NCI-H2029 treated with DMSO at 0.1 percent for 48 hours (cell line): ENCODE measurements at places on chromosomes 1 and 21.

DNA sequence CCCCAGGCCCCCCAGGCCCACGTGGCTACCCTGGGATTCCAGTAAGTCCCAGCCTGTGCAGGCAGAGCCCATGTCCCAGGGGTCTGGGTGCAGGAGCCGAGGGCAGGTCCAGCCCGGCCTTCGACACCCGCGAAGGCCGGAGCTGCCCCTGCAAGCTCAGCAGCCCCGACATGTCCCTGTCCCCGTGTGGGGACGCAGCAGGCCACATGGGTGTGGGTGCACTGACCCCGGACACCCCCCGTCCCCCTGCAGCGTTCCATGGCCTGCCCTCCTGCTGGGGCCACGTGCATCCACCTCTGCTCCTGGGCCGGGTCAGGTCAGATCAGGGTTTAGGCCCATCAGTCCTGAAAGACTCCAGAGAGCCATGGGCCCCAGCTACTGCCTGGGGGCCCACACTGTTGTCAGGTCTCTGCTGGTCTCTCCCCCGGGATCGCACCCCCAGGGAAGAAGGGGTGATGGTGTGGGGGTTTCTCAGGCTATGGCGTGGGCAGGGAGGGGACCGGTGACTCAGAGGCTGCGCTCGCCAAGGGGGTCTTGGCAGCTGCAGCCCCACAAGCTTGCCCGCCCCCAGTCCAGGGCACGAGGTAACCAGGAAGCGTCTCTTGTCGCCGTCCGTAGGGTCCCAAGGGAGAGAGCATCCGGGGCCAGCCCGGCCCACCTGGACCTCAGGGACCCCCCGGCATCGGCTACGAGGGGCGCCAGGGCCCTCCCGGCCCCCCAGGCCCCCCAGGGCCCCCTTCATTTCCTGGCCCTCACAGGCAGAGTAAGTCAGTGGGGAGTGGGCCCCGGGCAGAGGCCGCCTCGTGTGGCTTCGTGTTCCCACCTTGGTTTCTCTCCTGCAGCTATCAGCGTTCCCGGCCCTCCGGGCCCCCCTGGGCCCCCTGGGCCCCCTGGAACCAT lies 37.5 kb downstream of the SLC19A1 start:
- no peak for DNase-seq

DNA sequence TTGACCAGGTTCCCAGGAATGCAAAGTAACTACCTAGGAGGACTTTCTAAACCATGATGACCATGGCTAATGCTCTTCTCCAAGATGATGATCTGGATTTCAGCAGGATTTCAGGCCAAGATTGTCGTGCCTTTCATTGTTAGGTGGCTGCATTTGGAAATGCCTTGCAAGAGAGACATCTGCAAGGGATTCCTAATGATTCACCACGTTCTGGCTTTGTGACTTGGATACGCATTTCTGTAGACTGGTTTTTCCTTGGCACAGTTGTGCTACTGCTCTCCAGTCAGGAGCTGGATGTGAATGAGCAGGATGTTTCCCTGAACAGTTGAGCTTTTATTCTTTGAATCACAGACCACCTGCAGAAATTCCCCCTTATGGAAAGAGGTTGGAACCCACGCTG lies 212.4 kb downstream of the BACH1 start:
- DNase-seq: no peak

GRCh38 chr1:67771749-67772148 lies 61.5 kb downstream of the GNG12 start:
- DNase-seq: no peak

- DNase-seq: no peak
Measured at GRCh38 chr1:89166705-89167104, 9.1 kb downstream of the GBP7 start.

GRCh38 chr1:46368791-46369190 lies 25.3 kb upstream of the FAAH start:
- no peak for DNase-seq

DNA sequence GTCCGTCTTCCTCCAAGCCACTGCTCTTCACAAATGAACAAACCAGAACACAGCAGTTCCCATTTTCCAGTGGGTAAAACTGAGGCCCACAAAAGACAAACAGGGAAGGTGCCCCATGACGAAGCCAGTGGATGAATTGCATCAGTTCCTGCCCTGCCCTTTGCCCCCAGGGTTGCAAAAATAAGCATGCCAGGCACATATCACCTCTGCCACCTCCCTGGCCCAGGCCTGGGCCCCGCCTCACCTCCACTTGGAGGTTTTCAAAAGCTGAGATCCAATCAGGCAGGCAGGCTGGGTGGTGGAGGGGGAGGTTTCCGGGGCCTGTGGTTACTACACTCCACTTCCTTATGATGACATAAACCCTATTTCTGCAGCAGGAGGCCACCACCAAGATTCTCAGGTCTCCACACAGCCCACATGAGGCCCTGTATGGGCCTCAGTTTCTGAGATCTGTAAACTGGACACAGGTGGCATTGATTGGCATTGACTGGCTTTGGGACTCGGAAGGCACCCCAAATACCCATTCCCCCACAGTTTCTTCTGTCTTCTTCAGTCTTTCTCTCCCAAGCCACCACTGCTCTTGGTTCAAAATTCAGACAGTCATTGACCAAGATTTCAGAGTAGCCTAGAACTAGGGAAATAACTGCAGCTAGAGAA lies 4.1 kb downstream of the KIF21B start:
- peak; percentile 64 for DNase-seq

DNA sequence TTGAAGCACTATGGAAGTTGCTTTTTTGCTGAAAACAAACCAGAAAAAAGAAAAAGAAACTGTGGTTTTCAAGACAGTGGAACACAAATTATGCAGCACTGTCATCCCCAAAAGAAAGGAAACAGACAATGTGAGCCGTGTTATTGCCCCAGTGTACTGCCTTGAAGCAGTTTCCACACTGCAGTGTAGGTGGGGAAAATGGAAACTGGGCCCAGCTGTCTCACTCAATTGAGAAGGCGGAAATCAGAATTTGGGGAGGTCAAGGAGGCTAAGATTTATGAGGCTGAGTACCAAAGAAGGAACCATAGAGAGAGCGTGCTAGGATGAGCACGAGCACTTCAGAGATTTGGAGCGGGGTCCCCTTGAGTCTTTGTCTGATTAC lies 55.5 kb downstream of the MPZL1 start:
- no peak for DNase-seq

DNA sequence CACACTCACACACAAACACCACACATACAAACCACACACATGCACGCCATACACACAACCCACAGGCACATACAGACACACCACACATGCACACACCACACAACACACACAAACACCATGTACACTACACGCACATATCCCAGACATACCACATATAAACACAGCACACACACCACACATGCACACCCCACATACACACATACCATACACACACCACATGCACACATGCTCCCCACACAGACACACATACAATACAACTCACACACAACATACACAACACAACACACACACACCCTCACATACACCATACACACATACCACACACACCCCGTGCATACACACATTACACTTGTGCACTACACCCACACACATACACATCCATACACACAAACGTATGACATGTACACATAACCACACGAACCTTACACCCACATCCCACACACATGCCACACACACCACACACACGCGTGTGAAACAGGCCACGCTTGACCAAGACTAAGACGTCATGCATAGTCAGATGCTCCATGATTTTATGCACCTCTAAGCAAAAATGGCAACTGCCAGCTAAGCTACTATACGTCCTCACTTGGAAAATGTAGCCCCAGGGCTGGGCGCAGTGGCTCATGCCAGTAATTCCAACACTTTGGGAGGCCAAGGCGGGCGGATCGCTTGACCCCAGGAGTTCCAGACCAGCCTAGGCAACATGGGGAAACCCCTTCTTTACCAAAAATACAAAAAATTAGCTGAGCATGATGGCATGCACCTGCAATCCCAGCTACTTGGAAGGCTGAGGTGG lies 77.4 kb upstream of the TMPRSS2 start:
- DNase-seq: no peak

- no peak for DNase-seq
Measured at GRCh38 chr21:45093035-45093532, 18.7 kb downstream of the ADARB1 start.

DNA sequence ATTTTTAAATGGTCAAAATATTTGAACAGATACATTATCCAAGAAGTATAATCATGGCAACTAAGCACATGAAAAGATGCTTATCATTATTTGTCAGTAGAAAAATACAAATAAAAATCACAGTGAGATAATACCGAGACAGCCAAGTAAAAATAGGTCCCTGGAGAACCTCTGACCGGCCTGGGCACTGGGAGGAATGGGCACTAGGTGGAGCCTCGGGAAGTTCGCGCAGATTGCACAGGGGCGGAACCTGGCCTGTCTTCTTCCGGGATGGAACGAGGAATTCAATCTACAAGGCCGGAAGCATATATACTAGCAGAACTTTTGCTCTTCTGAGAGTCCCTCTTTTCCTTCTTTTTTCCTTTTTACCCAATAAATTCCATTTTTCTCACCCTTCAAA lies 148.5 kb upstream of the CHRM3 start:
- no peak for DNase-seq

- no peak for DNase-seq
Measured at GRCh38 chr1:226364514-226364899, 43.4 kb downstream of the PARP1 start.

DNA sequence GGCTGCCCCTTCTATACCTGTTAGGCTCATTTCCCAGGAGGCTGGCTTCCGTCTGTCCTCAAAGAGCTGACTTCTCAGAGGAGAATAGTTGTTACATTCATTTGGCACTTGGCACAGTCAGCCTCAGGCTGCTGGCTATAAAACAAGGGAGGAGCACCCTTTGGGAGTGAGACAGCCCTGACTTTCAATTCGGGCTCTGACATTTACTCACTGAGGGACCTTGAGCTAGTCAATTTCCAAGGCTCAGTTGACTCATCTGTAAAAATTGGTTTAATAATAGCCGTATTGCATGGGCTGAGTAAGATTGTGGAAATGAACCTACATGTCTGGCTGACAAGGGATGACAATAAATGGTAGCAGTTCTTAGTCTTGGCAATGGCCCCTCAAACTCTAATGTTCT lies 13.7 kb downstream of the ALX3 start:
- DNase-seq: no peak

DNA sequence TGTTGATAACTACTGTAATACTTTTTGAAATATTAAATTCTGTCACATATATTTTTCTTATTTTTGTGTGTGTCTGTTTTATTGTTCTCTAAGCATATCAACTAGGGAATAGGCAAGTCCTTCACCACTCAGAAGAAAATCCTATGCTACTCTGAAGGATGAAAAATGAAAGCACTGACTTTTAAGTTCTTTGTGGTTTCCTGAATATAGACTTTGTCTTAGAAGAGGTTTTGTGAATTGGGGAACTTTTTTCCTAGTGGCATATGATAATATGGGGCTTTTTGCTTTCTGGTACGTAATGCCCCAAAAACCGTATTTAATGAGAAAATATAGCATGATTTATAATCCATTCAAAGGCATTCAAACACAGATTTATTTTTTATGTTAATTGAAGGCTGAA lies 136.0 kb downstream of the SNX7 start:
- no peak for DNase-seq

GRCh38 chr1:56967900-56968832 lies 2.4 kb upstream of the C8B start:
- no peak for DNase-seq

- DNase-seq: no peak
Measured at GRCh38 chr1:34478515-34479076, 276.3 kb upstream of the GJB5 start.

DNA sequence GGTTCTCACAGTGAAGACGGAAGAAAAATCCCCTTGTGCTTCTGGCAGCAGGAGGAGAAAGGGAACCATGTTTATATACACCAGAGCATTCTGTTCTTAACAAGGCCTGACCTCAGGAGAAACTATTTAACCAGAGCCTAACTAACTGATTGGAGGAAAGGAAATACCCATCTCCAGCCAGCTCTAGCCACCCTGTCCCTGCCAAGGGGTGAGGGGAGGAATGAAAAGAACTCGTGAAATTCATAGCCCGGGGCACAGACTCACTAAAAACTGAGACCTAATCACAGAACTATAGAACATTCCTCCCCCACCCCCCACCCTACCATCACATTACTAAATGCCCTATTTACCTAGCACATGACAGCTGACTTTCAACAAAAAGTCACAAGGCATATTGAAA lies 65.0 kb downstream of the KCNH1 start:
- no peak for DNase-seq

DNA sequence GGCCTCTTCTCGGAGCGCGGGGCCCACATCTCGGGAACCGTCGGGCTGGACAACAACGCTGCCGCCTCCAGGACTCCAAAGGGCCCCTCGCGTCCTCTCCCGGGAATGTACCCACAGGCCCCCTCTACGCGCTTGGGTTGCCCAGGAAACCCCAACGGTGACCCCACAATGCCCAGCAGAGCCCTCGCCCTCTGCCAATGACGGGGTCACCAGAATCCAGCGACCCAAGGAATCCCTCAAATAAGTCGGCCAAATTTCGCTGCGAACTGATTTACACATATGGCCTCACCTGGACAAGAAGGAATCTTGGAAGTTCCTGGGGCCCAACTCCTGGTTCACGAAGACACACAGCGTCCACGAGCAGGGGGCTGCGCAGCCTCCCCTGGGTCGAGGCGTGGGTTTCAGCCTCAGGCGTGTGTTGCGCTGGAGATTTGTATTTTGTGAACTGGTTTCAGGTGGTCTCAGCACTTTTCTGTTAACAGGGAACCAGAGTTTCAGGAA lies 78.1 kb downstream of the DESI2 start:
- DNase-seq: no peak

GRCh38 chr1:59691261-59691660 lies 123.5 kb upstream of the HOOK1 start:
- DNase-seq: no peak

GRCh38 chr1:206500046-206500445 lies 7.3 kb upstream of the RASSF5 start:
- no peak for DNase-seq

- DNase-seq: no peak
Measured at GRCh38 chr21:35819134-35819533, 241.2 kb downstream of the SETD4 start.

- DNase-seq: peak; percentile 30
Measured at GRCh38 chr1:205373022-205373797, 16.5 kb upstream of the KLHDC8A start.

DNA sequence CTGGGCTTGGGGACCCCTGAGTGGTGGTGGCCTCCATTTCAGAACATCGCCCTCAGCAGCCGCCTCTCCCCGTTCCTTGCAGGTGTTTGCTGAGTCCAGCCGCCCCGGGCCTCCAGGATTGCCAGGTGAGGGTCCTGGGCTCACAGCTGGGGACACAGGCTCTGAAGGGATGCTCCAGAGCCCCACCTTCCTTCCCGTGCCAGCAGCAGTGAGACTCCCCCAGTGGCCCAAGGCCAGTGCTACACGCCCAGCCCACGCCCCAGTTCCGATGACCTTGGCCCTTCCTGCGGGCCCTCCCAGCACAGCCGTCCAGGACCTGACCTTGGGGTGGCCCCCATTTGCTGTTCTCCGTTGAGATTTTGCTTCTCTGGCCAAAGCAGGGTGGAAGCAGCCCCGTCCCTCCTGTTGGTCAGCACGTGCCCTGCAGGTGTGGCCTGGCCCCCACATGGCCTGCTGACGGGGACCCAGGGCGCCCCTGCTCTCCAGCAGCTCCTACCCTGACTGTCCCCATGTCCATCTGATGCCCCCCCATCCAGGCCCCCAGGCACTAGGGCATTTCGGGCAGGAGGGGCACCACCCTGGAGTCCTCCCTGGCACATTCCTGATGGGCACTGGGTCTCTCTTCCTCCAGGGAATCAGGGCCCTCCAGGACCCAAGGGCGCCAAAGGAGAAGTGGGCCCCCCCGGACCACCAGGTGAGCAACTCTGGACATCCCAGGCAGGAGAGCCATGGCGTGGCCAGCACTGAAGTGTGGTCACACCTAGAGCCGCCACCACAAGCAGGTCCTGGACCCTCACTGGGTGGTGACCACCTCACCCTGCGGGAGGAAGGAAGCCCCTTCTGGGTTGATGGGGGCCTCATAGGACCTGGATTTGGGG lies 45.0 kb downstream of the SLC19A1 start:
- DNase-seq: no peak
